ENCODE measurements at places on chromosomes 3 and 15. TPM values are rescaled to one million over a fixed set of nuclear protein-coding genes. Genes with fewer than 3 reads are reported as not detected.

GRCh38 chr15:43347114-43347513, 16.7 kb upstream of the LCMT2 start:
- H3K27ac ChIP-seq, result no peak overlapping the region
- H3K27me3 ChIP-seq, result no peaks in the 10 kb centered on the region
- no peaks in the 10 kb centered on the region for H3K36me3 ChIP-seq
- H3K4me3 ChIP-seq, result no peak overlapping the region
- no peaks in the 10 kb centered on the region for H3K4me1 ChIP-seq

- peak overlapping the region; percentile 20 for H3K27ac ChIP-seq
- no peaks in the 10 kb centered on the region for H3K27me3 ChIP-seq
- no peaks in the 10 kb centered on the region for H3K36me3 ChIP-seq
These were observed 29.1 kb downstream of the SLC6A6 start for GRCh38 chr3:14431452-14431916.

DNA sequence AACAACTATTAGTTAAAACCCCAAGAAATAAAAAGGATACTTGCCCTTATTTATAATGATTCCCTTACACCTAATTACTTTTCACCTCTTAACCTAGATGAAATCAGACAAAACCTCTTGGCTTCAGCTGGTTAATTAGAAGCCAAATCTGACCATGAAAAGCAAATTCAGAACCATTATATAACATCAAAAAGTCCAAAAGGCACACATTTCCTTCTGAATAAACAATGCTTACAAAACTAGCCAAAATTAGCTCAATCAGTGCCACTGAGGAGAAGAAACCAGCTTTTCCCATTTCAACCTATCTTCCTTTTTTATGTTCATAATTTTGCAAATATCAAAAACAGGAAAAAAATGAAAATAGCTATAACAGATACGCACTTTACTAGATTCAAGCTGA, 3.2 kb downstream of the EHHADH start:
- H3K4me1 ChIP-seq, result no peaks in the 10 kb centered on the region
- no peak for DNase-seq
- H3K36me3 ChIP-seq, result peaks cover 5% of the 10 kb centered on the region
- H3K4me3 ChIP-seq, result no peak overlapping the region
- H3K27me3 ChIP-seq, result no peaks in the 10 kb centered on the region

SLCO2A1 gene
- 7.9 TPM for total RNA-seq

GRCh38 chr3:52132041-52132440, 22.2 kb downstream of the POC1A start:
- H3K27ac ChIP-seq, result no peak overlapping the region
- H3K36me3 ChIP-seq, result no peaks in the 10 kb centered on the region

GRCh38 chr15:40028193-40028592, 10.8 kb downstream of the SRP14 start:
- H3K36me3 ChIP-seq, result peaks cover 39% of the 10 kb centered on the region
- no peak overlapping the region for H3K27ac ChIP-seq
- H3K4me3 ChIP-seq, result no peak overlapping the region
- no peaks in the 10 kb centered on the region for H3K4me1 ChIP-seq
- H3K27me3 ChIP-seq, result no peaks in the 10 kb centered on the region
- no peak for DNase-seq

DNA sequence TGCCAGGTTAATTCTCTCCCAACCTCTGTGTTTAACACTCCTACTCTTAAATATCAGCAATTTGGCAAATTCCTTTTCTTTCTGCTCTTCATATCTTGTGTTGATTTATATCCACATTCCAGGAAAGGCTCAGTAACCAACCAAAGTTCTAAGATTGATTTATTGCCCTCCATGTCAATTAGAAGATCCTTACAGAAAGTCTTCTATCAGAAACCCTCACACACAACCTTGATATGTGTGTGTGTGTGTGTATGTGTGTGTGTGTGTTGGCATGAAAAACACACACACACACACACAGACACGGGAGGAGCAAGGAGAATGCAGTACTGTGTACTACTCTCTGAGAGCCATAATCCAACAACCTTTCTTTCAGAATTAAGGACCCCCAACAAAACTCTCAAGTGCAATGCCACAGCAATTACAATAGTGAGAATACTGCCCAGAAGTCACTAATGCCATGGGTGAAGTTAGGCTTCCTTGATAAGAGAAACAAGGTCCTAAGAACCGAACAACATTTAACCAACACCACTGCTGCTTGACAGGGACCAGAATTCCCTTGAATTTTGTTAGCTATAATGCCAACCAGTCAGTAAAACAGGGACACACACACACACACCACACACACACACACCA, 1.1 kb downstream of the LSAMP start:
- H3K36me3 ChIP-seq, result no peaks in the 10 kb centered on the region
- no peak overlapping the region for H3K4me3 ChIP-seq
- no peak overlapping the region for H3K27ac ChIP-seq
- no peaks in the 10 kb centered on the region for H3K27me3 ChIP-seq
- no peaks in the 10 kb centered on the region for H3K4me1 ChIP-seq
- DNase-seq, result no peak

GRCh38 chr3:177770383-177771230, 573.3 kb upstream of the TBL1XR1 start:
- H3K36me3 ChIP-seq, result no peaks in the 10 kb centered on the region
- H3K27ac ChIP-seq, result peak overlapping the region; percentile 71
- peaks cover 20% of the 10 kb centered on the region for H3K4me1 ChIP-seq
- no peak for DNase-seq

DNA sequence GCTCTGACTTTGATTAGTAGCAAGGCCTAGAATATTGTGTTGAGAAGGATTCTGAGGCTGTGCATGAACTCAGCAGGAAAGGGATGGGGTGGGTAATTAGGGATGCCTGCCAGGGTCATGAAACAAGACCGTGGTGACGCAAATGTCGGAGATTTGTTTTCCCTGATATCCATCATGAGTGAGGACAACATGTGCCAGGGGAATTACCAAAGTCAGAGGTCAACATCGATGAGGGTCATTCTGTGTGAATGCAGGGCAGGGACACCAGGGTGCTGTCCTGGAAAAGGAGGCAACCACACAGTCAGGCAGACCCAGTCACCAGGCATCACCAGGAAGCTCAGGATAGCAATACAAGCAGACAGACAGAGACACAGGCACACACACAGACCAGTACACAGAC, 52.2 kb downstream of the SLCO2A1 start:
- no peak for DNase-seq
- no peaks in the 10 kb centered on the region for H3K27me3 ChIP-seq

GRCh38 chr15:99580076-99580475, 14.3 kb downstream of the MEF2A start:
- H3K4me3 ChIP-seq, result no peak overlapping the region
- no peaks in the 10 kb centered on the region for H3K36me3 ChIP-seq
- H3K4me1 ChIP-seq, result peaks cover 30% of the 10 kb centered on the region
- no peaks in the 10 kb centered on the region for H3K27me3 ChIP-seq

SLC24A5 gene
- total RNA-seq, result not detected

- no peaks in the 10 kb centered on the region for H3K36me3 ChIP-seq
- no peak for DNase-seq
- H3K4me3 ChIP-seq, result no peak overlapping the region
- H3K27me3 ChIP-seq, result no peaks in the 10 kb centered on the region
- no peaks in the 10 kb centered on the region for H3K4me1 ChIP-seq
These were observed 48.9 kb upstream of the MME start for GRCh38 chr3:155031186-155031585.

DNA sequence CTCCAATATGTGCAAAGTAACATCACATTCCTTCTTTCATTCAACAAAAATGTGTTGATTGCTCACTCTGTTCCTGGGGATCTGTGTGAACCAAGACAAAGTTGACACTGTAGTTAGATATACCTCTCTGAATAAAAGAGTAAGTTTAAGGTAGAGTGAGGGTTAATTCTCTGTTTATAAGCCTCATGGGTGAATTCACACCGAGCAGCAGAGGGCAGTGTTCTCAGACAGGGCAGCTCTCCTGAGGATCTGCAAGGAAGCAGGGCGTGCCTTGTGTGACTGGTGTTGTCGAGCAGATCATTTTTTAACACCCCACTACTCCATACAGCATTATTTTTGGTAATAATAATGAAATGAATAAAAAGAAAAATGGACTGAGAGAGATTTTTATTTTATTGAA, 34.4 kb downstream of the PAQR9 start:
- H3K36me3 ChIP-seq, result no peaks in the 10 kb centered on the region
- H3K4me1 ChIP-seq, result no peaks in the 10 kb centered on the region

A4GNT gene
- total RNA-seq, result not detected

- peak overlapping the region; percentile 78 for H3K4me3 ChIP-seq
- no peak overlapping the region for H3K27ac ChIP-seq
- peaks cover 9% of the 10 kb centered on the region for H3K27me3 ChIP-seq
- no peak for DNase-seq
- peaks cover 8% of the 10 kb centered on the region for H3K4me1 ChIP-seq
- no peaks in the 10 kb centered on the region for H3K36me3 ChIP-seq
These were observed 699 bp upstream of the SHOX2 start for GRCh38 chr3:158106766-158107471.

DNA sequence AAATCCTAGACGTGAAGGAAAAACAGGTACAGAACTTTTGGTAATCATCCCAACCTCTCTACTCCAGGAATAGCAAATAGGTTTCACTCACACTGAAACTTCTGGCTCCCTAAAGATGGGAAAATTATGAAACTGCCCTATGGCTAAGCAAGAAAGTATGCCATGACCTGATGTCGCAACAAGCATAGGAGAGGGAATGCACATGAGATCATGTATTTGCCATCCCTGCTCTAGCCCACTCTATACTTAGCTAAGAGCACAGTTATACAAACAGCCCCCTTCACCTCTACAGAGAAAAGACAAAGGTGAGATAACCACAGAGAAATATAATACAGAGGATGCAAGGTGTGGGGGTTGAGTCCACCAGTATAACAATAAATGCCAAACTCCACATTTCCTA, 102.7 kb downstream of the TBC1D5 start:
- peak; percentile 21 for DNase-seq
- no peaks in the 10 kb centered on the region for H3K36me3 ChIP-seq
- H3K27me3 ChIP-seq, result no peaks in the 10 kb centered on the region
- peak overlapping the region; percentile 13 for H3K4me3 ChIP-seq

PTPRG gene
- 154 TPM for total RNA-seq

Measured in thoracic aorta (tissue), 2 donors.